SIG-M5 (cell line): ENCODE measurements at places on chromosomes 4 and X.

- DNase-seq = no peak
Measured at GRCh38 chr4:8905226-8905772, 33.7 kb upstream of the HMX1 start.

GRCh38 chrX:79156818-79157217 lies 12.3 kb downstream of the GPR174 start:
- DNase-seq = no peak

DNA sequence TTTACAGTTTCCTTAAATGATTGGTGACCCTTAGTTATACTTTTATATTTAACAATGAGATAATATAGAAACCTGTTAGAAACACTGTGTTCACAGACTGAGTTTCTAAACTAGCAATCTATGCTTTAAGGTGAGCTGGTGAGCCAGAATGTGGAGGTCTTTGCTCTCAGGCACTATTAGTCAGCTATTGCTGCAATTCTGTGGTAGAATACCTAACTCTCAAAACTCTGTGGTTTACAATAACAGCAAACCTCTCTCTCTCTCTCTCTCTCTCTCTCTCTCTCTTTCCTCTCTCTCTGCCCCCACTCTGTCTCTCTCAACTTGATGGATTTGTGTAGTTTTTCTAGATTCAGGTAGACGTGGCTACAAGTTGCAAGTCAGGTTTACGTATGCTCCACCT lies 17.6 kb upstream of the LCORL start:
- no peak for DNase-seq

DNA sequence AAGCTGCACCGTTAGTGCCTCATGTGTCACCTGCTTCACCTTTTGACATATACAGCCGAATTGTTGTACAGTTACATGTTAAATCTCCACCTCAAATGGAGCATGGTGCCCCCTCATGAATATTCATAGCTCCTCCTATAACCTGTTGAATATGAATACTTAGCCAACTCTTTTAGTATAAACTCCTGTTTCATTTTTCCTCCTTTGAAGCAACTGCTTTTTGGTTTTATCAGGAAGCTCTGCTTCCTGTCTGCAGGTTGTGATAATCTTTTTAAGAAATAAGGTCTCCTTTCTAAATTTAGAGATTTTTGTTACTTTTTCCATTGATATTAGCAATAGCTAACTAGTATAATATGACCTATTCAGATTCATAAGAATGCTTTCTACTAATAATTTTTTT lies 1429.2 kb upstream of the AGA start:
- DNase-seq = no peak

- no peak for DNase-seq
Measured at GRCh38 chrX:15761564-15762191, 23.6 kb downstream of the CA5B start.
